ENCODE measurements at places on chromosomes 6 and 20. TPM values are rescaled to one million over a fixed set of nuclear protein-coding genes. Genes with fewer than 3 reads are reported as not detected.

DNA sequence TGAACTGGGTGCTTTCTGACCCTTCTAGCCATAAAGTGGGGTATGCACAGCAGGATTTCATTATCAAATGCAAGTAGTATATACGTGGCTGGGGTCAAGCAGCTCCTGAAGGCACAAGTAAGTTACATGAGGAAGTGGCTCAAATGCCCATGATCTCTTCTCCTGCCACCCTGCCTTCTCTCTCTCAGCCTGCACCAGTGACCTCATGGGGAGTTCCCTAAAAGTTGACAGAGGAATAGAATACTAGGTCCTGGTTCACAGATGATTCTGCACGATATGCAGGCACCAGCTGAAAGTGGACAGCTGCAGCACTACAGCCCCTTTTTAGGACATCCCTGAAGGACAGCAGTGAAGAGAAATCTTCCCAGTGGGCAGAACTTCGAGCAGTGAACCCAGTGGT is 282.0 kb downstream of the BCKDHB start:
- H3K4me3 ChIP-seq: no peak overlapping the region
- no peak overlapping the region for H3K27ac ChIP-seq
- no peak for DNase-seq
- H3K27me3 ChIP-seq: no peaks in the 10 kb centered on the region
- no peaks in the 10 kb centered on the region for H3K4me1 ChIP-seq
- no peaks in the 10 kb centered on the region for H3K36me3 ChIP-seq

DNA sequence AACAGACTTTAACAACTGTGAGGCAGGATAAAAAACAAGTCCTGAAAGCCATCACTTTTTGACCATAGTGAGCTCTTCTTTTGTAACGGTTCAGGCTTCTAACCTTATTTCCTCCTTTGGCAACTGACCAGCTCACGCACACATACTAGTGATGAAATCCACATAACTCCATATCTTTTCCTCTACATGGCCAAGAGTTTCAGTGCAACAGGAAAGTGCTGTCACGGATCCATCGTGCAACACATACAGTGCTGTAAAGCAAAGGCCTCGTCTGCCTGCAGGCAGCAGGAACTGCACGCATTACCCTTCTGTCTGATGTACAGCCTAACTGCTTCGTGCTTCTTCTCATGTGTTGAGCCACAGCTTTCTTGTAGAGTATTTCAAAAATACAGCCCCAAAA is 108.5 kb downstream of the EPM2A start:
- no peaks in the 10 kb centered on the region for H3K4me1 ChIP-seq
- peaks cover 5% of the 10 kb centered on the region for H3K36me3 ChIP-seq
- no peak overlapping the region for H3K4me3 ChIP-seq
- no peak overlapping the region for H3K27ac ChIP-seq
- H3K27me3 ChIP-seq: no peaks in the 10 kb centered on the region

- H3K4me3 ChIP-seq: no peak overlapping the region
- no peak for DNase-seq
- H3K27me3 ChIP-seq: no peaks in the 10 kb centered on the region
- no peaks in the 10 kb centered on the region for H3K36me3 ChIP-seq
Observed at GRCh38 chr20:55881204-55881603, 124.1 kb downstream of the CBLN4 start.

DNA sequence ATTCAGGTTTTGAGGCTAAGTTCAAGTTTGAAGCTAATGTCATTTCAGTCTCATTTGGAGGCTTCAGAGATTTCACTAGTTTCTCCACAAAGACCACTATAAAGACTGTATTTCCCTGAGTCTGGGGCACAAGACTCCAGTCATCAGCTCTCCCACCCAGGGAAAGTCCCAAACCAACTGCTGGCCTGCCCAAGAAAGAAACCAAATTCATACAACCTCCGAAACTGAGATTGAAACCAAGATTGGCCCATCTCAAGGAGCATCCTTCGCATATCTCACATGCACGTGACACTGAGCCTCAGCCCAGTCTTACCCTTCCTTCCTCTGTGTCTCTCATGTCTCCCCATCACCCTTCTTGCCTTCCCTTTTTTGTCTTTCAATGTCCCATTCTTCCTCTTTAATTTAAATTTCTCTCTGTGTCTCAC is 3.5 kb upstream of the LTA start:
- no peaks in the 10 kb centered on the region for H3K27me3 ChIP-seq
- DNase-seq: no peak
- H3K27ac ChIP-seq: no peak overlapping the region
- H3K36me3 ChIP-seq: no peaks in the 10 kb centered on the region
- H3K4me1 ChIP-seq: no peaks in the 10 kb centered on the region

GRCh38 chr6:129281168-129281796 is 398.3 kb downstream of the LAMA2 start:
- no peaks in the 10 kb centered on the region for H3K27me3 ChIP-seq
- no peak for DNase-seq
- H3K4me3 ChIP-seq: no peak overlapping the region
- H3K36me3 ChIP-seq: no peaks in the 10 kb centered on the region

- no peaks in the 10 kb centered on the region for H3K36me3 ChIP-seq
- H3K27me3 ChIP-seq: peaks cover 18% of the 10 kb centered on the region
- no peak overlapping the region for H3K27ac ChIP-seq
- H3K4me3 ChIP-seq: no peak overlapping the region
Observed at GRCh38 chr6:35784200-35784599, 3.4 kb downstream of the CLPSL1 start.

GRCh38 chr6:139600919-139601475 is 226.5 kb upstream of the CITED2 start:
- no peak overlapping the region for H3K4me3 ChIP-seq
- no peak for DNase-seq
- H3K4me1 ChIP-seq: peaks cover 20% of the 10 kb centered on the region
- no peaks in the 10 kb centered on the region for H3K27me3 ChIP-seq

GRCh38 chr6:134078166-134078565 is 25.7 kb upstream of the SLC2A12 start:
- H3K27me3 ChIP-seq: no peaks in the 10 kb centered on the region
- H3K4me3 ChIP-seq: no peak overlapping the region
- H3K4me1 ChIP-seq: no peaks in the 10 kb centered on the region
- no peaks in the 10 kb centered on the region for H3K36me3 ChIP-seq
- no peak for DNase-seq

- H3K27ac ChIP-seq: no peak overlapping the region
- H3K27me3 ChIP-seq: no peaks in the 10 kb centered on the region
- H3K4me1 ChIP-seq: no peaks in the 10 kb centered on the region
- H3K36me3 ChIP-seq: no peaks in the 10 kb centered on the region
- H3K4me3 ChIP-seq: no peak overlapping the region
- no peak for DNase-seq
Observed at GRCh38 chr6:88403486-88403885, 237.3 kb upstream of the CNR1 start.

DNA sequence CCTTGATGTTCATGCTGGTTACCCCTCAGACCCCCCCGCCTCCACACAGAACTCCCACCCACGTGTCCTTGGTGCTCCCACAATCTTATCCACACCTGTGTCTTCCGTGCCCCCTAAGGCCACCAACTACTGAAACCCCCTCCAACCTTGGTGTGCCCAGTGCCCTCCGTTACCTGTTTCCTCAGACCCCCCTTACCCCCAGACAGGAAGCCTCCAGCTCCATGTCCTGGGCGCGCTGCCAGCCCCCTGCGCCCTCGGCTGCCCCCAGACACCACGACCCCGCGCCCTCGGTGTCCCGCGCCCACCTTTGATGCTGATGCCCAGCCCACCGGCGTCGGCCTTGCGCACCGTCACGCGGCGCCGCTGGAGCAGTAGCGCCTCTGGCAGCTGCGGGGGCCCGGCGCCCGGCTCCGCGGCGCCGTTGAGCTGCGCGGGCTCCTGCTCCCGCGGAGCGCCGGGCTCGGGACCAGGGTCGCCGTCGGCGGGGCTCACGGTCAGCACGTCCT is 504 bp downstream of the SNTA1 start:
- H3K4me3 ChIP-seq: peak overlapping the region; percentile 64
- no peaks in the 10 kb centered on the region for H3K36me3 ChIP-seq
- peak; percentile 46 for DNase-seq
- H3K4me1 ChIP-seq: peaks cover 50% of the 10 kb centered on the region

DNA sequence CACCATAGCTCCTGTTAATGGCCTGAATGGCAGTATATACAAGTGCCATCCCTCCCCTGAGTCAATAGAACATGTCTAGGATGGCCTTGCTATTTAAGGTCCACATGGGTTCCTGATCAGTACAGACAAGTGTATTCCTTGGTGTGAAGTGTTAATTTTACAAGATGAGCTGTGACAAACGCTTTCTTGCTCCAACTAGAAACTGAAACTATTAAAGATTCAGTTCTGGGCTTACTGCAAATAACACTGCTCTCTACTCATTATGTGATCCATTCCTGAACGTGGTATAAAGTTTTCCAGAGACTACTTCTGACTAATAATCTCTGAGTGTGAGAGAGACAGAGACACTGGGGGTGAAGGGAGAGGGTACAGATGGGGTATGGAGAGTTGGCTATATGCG is 198.0 kb upstream of the FBXL4 start:
- H3K27ac ChIP-seq: no peak overlapping the region
- H3K27me3 ChIP-seq: no peaks in the 10 kb centered on the region
- no peaks in the 10 kb centered on the region for H3K36me3 ChIP-seq
- DNase-seq: no peak

DNA sequence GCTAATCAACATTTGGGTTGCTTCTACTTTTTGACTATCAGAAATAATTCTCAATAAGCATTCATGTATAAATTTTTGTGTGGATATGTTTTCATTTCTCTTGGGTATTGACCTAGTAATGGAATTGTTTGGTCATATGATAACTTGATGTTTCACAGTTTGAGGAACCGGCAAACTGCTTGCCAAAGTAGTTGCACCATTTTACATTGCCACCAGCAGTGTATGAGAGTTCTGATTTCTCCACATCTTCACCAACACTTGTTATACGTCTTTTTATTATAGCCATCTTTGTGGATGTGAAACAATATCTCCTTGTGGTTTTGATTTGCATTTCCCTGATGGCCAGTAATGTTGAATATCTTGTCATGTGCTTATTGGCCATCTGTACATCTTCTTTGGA is 42.6 kb upstream of the TGM2 start:
- no peak overlapping the region for H3K4me3 ChIP-seq
- no peaks in the 10 kb centered on the region for H3K4me1 ChIP-seq
- no peak for DNase-seq
- H3K36me3 ChIP-seq: no peaks in the 10 kb centered on the region

Gene SIRPA
- total RNA-seq: 16.2 TPM

Gene NMBR
- not detected for total RNA-seq

Data from thyroid gland (tissue), 4 donors.